Progenitor cell of endocrine pancreas (in vitro differentiated cells): ENCODE measurements at places on chromosomes 5 and 9. TPM values are rescaled to one million over a fixed set of nuclear protein-coding genes. Genes with fewer than 3 reads are reported as not detected.

- H3K36me3 ChIP-seq = no peaks in the 10 kb centered on the region
- H3K27ac ChIP-seq = no peak overlapping the region
- peaks cover 11% of the 10 kb centered on the region for H3K4me1 ChIP-seq
- H3K27me3 ChIP-seq = peaks cover 14% of the 10 kb centered on the region
- H3K4me3 ChIP-seq = no peak overlapping the region
Observed at GRCh38 chr5:73151766-73152410, 21.1 kb upstream of the TMEM174 start.

The TMEM171 gene
- total RNA-seq = 7.1 and 7.7 TPM in 2 replicates

GRCh38 chr9:114225561-114226212, 70.3 kb downstream of the COL27A1 start:
- H3K4me3 ChIP-seq = no peak overlapping the region
- H3K27ac ChIP-seq = no peak overlapping the region
- H3K4me1 ChIP-seq = peaks cover 4% of the 10 kb centered on the region
- peaks cover 10% of the 10 kb centered on the region for H3K36me3 ChIP-seq

DNA sequence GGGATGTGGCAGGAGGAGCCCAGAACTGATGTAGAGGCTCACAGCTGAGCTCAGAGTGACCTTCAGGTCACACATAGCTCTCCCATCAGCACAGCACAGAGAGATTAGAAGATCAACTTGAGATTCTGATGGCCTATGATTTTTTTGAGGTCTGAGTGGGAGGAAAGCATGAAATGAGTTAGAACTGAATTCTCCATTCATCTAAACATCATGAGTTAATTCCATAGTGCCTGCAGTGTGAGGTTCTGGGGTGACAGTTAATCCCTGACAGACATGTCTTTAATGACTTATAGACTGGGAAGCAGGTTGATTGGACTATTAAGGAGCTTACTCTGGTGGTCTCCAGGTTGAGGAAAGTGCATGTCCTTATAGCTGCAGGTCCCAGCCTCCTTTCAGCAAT, 22.4 kb downstream of the SLC22A5 start:
- H3K4me3 ChIP-seq = no peak overlapping the region
- H3K36me3 ChIP-seq = peaks cover 3% of the 10 kb centered on the region
- H3K4me1 ChIP-seq = peaks cover 36% of the 10 kb centered on the region
- no peaks in the 10 kb centered on the region for H3K27me3 ChIP-seq
- DNase-seq = no peak
- H3K27ac ChIP-seq = peak overlapping the region; percentile 56

DNA sequence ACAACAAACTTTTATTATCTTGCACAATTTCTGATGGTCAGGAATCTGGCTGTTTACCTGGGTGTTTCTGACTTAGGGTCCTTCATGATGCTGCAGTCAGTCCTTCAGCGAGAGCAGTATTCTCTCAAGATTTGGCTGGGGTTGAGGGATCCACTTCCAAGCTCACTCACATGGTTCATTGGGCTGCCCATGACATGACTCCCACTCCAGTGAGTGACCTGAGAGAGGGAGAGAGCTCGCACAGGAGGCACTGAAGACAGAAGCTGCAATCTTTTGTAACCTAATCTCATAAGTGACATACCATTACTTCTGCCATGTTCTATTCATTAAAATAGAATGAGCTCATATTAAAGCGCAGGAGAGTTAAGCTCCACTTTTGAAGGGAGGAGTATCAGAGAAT, 212.6 kb downstream of the SPATA31D1 start:
- H3K27ac ChIP-seq = no peak overlapping the region
- H3K4me1 ChIP-seq = no peaks in the 10 kb centered on the region
- no peak for DNase-seq
- no peak overlapping the region for H3K4me3 ChIP-seq
- peaks cover 3% of the 10 kb centered on the region for H3K27me3 ChIP-seq
- H3K36me3 ChIP-seq = no peaks in the 10 kb centered on the region

DNA sequence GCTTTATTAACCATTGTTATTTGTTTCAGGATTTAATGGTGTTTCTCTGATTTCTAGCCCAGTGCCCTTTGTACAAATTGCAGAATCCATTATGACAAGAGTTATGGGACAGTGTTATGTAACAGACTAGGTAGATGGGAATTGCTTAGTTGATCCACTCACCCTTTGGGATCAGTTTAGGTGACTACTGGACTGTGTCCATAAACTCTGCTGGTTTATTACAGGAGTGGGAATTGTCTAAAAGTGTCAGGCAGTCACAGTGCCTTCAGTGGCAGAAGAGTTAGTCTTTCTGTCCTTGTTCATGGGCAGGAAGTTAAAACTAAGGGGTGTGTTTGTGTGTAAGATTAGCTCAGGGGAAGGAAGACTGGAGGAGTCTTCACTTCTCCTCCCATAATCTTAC, 29.3 kb downstream of the RCL1 start:
- H3K27me3 ChIP-seq = no peaks in the 10 kb centered on the region
- H3K4me1 ChIP-seq = no peaks in the 10 kb centered on the region
- no peak overlapping the region for H3K27ac ChIP-seq
- H3K36me3 ChIP-seq = peaks cover 2% of the 10 kb centered on the region
- no peak overlapping the region for H3K4me3 ChIP-seq

DNA sequence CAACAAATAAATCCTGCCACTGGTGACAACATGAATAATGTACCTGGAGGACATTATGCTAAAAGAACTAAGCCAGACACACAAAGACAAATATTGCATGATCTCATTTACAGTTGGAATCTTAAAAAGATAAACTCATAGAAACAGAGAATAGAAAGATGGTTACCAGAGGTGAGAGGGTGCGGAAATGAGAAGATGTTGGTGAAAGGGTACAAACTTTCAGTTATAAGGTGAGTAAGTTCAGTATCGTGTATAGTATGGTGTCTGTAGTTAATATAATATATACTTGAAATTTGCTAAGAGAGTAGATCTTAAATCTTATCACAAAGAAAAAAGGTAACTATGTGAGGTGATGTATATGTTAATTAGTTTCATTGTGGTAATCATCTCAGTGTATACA, 63.3 kb downstream of the PRRC1 start:
- H3K27me3 ChIP-seq = no peaks in the 10 kb centered on the region
- H3K27ac ChIP-seq = no peak overlapping the region
- no peak overlapping the region for H3K4me3 ChIP-seq

DNA sequence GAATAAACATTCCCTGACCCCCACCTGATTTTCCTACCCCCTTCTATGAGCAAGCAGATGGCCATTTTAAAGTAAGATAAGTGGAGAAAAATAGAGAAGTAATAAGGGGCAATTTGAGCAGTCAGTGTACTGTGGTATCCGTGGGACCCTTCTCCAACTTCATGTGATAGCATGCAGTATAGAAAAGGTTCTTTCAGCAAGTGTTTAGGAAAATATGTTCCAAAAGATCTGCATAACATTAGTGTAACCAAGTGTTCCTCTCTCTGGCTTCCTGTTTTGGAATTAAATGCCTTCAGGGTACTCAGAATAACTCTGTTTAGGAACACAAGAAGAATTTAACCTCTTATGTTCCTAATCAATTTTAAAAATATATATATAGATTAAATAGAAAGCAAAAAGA, 134.9 kb downstream of the ATG10 start:
- H3K27ac ChIP-seq = no peak overlapping the region
- no peaks in the 10 kb centered on the region for H3K36me3 ChIP-seq
- no peak for DNase-seq
- H3K4me1 ChIP-seq = peaks cover 15% of the 10 kb centered on the region
